Activated T-cell treated with anti-CD3 and anti-CD28 coated beads, Interleukin-2, amount 50 U/mL, for 24 hours (primary cell): ENCODE measurements at places on chromosomes 3 and 15.

DNA sequence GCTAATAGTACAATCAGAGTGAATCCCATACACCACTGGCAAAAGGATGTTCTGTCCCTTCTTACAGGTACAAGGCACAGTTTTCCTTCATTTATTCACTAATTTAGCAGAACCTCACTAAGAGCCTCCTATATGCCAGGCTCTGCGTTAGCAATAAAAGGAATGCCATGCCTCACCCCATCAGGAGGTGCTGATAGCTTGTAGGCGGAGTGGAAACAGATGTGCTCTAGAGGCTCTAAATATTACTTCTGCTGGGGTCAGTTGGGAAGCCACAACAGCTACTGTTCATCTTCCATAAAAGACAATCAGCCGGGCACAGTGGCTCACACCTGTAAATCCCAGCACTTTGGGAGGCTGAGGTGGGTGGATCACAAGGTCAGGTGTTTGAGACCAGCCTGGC lies 24.4 kb downstream of the MLH1 start:
- peaks cover 98% of the 10 kb centered on the region for H3K36me3 ChIP-seq
- no peak overlapping the region for H3K27ac ChIP-seq
- DNase-seq, result no peak
- H3K4me1 ChIP-seq, result no peaks in the 10 kb centered on the region
- H3K27me3 ChIP-seq, result no peaks in the 10 kb centered on the region

DNA sequence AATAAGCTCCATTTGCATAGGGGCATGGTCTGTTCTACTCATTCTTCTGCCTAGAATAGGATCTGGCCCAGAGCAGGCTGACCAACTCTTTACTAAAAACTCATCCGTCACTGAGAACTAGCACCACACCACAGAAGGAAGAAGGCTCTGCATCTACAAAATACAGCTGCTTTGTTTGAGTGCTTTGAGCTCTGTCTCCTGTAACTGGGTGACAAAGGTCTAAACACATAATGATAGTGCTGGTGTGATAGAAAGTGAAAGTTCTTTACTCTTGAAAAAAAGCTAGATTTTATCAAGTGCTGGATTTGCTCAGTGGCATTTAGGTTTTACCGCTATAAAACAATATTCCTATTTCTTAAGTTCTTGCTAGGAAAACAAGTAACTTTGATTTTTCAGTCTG lies 140.7 kb downstream of the FHIT start:
- no peaks in the 10 kb centered on the region for H3K36me3 ChIP-seq
- peaks cover 2% of the 10 kb centered on the region for H3K27me3 ChIP-seq
- no peak overlapping the region for H3K4me3 ChIP-seq
- H3K27ac ChIP-seq, result no peak overlapping the region

- no peak for DNase-seq
- H3K36me3 ChIP-seq, result no peaks in the 10 kb centered on the region
- no peaks in the 10 kb centered on the region for H3K4me1 ChIP-seq
- no peaks in the 10 kb centered on the region for H3K27me3 ChIP-seq
These were observed 92.2 kb downstream of the LRTM1 start for GRCh38 chr3:54835701-54836100.

GRCh38 chr3:127771746-127772145 lies 50.6 kb downstream of the MGLL start:
- no peak for DNase-seq
- no peaks in the 10 kb centered on the region for H3K36me3 ChIP-seq
- no peak overlapping the region for H3K27ac ChIP-seq
- peaks cover 3% of the 10 kb centered on the region for H3K4me1 ChIP-seq

- H3K27ac ChIP-seq, result no peak overlapping the region
- DNase-seq, result no peak
- no peaks in the 10 kb centered on the region for H3K36me3 ChIP-seq
- H3K4me3 ChIP-seq, result no peak overlapping the region
- peaks cover 7% of the 10 kb centered on the region for H3K4me1 ChIP-seq
These were observed 105.1 kb upstream of the IGF1R start for GRCh38 chr15:98543237-98543636.

GRCh38 chr3:147411238-147411814 lies 2.2 kb downstream of the ZIC1 start:
- H3K36me3 ChIP-seq, result no peaks in the 10 kb centered on the region
- H3K4me3 ChIP-seq, result peak overlapping the region; percentile 46
- H3K4me1 ChIP-seq, result peaks cover 40% of the 10 kb centered on the region
- peaks cover 86% of the 10 kb centered on the region for H3K27me3 ChIP-seq
- DNase-seq, result no peak

DNA sequence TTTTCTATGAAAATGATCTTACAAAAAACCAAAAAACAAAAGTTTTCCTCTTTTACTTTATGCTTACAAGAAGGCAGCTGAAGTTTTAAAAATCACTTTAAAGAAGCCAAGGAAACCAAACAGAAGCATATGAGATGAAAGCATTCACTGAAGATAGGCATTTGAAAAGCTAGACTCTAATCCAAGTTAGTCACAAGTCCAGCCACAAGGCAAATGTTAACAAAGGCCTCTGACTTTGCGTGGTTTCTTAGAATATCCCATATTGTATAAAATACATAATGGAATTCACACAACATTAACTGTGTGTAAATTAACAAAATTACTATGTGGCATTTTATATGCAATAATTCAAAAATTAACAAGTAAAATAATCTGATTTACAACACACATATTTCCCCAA lies 17.7 kb downstream of the MRPL3 start:
- H3K27me3 ChIP-seq, result no peaks in the 10 kb centered on the region
- peaks cover 33% of the 10 kb centered on the region for H3K4me1 ChIP-seq
- no peak overlapping the region for H3K4me3 ChIP-seq
- no peak overlapping the region for H3K27ac ChIP-seq

GRCh38 chr3:135012101-135012500 lies 217.0 kb downstream of the EPHB1 start:
- no peaks in the 10 kb centered on the region for H3K4me1 ChIP-seq
- no peak for DNase-seq
- H3K27me3 ChIP-seq, result no peaks in the 10 kb centered on the region
- no peak overlapping the region for H3K4me3 ChIP-seq
- no peaks in the 10 kb centered on the region for H3K36me3 ChIP-seq
